IPS DF 6.9 (cell line): ENCODE measurements at places on chromosomes 2 and 18.

GRCh38 chr2:198695879-198696278, 761.9 kb downstream of the SATB2 start:
- no peak for DNase-seq

DNA sequence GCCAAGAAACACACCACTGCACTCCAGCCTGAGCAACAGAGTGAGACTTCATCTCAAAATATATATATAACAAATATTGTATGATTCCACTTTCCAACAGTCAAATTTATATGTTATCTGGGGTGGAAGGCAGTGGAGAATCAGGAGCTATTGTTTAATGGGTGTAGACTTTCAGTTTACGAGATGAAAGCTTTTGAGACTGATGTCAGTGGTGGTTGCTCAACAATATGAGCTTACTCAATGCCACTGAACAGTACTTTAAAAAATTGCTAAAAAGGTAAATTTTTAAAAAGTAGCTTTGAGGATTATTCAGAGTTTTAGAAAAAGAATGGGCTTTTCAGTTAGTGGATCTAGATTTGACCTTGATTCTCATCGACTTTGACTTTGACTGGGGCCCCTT, 105.9 kb upstream of the ST6GAL2 start:
- DNase-seq = no peak

GRCh38 chr2:238024986-238025385, 35.8 kb upstream of the SCLY start:
- DNase-seq = no peak

- DNase-seq = peak; percentile 9
Observed at GRCh38 chr2:10659898-10660568, 29.7 kb downstream of the NOL10 start.

DNA sequence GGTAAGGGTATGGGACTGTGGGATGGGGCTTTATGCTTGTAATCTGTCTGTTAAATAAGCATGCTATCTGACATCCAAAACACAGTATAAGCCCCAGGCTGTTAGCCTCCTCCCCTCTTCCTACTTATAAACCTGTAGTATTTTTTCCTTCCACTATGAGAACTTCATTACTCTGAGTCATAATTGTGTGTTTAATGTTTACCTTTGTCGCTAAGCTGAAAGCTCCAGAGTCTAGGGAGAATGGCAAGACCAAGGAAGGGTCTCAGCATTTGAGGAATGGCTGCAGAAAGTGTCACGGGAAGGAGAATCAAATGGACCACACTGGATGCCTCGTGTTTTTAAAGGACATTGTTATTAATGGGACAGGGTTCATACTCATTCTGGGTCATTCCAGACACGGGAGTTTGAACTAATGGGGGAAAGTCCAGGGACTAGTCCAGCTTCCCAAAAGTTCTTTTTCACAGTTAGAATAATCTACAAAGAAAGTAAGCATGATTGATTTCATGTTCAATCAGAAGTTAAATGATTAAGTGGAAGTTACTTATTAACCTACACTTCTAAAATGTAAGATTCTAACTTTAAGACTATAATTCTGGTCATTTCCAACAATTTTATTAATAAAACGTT, 292.2 kb downstream of the AFF3 start:
- no peak for DNase-seq

- DNase-seq = no peak
Observed at GRCh38 chr2:170969030-170969429, 40.0 kb downstream of the GORASP2 start.

DNA sequence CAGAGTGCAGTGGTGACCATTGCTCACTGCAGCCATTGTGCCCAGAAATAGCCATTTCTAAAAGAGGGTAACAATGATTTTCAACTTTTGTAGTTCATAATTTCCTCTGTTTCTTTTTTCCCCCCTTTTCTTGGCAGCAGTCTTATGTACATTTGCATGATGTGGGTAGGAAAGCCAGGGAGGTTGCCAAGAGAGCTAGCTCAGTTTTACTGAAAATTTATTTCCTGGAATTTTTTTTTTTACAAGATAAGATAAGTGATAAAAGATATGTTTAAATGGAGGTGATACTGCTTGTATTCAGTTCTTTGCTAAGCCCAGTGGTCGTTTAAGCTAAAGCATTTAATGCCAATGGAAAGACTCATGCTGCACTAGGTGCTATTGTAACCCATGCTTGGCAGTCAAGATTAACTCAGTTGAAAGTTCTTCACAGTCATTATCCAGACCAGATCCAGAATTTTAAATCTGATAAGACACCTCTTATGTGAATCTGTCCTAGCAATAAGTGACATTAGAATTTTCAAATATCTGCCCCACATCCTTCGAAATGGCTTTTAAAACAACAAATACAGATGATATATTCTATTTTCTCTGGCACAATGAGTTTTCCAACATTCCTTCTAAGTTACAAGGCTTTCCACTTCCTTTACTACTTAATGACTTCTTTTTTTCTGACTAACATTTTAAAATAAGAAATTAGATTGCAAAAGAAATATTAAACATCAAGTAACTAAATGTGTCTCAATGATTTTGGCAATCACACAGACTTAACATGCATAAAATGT, 4.4 kb upstream of the ATP8B1 start:
- DNase-seq = no peak

DNA sequence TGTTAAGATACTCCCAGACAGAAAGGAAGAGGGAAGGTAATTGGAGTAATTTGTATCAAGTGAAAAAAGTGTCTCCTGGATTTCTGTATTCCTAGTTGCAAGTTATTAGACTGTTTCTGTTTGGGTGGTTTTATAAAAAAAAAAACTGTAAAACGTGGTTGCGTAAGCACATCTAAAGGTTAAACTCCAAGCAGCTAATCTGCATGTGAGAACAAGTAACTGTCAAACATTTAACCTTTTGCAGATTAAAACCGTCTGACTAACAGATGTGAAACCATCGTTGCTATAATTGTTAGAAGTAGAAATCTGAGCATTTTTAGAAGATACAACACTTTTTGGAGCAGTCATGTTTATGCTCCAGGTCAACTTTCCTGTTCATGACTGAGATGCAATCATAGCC, 72.3 kb downstream of the AFF3 start:
- no peak for DNase-seq

- no peak for DNase-seq
Observed at GRCh38 chr2:70992945-70993853, 1.5 kb downstream of the TEX261 start.

DNA sequence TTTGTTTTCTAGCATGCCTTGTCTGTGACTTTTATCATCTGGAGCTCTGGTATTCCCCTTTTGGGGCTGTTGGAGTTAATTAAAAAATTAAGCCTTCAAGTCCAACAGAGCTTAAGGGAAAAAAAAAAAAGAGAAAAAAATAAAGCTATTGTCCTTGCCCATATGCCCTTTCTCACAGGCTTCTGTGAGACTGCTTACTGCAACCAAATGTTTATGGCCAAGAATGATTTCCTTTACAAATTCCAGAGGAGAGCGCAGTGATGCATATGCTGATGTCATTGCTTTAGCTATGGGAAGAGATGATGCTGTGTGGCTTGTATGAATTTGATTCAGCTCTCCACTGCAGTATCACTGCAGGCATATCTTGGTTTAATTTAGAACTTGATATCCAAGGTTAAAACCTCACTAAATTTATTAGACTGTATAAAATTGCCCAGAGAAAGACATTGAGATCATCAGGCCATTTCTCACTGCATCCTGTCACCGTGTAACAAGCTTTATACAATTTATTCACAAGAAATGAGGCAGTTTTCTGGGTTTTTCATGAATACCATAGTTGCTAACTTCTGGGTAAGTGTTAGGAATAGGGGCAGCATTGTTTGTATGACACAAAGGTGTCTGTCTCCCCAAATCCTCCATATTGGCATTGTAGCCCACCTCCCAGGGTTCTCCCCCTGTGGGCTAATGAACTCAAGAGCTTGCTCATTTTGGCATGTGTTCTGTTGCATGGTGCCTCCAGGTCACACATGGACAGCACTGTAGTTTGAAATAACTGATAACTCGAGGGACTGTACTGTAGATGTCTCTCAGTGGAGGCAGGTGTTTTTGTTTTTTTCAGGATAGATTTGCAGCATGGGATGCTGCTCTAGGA, 85.0 kb downstream of the TANC1 start:
- DNase-seq = no peak

- no peak for DNase-seq
Observed at GRCh38 chr2:43328832-43329231, 102.4 kb upstream of the ZFP36L2 start.

GRCh38 chr2:225998653-225999052, 599.1 kb downstream of the NYAP2 start:
- DNase-seq = no peak
